ENCODE measurements at places on chromosomes 6 and 20.

DNA sequence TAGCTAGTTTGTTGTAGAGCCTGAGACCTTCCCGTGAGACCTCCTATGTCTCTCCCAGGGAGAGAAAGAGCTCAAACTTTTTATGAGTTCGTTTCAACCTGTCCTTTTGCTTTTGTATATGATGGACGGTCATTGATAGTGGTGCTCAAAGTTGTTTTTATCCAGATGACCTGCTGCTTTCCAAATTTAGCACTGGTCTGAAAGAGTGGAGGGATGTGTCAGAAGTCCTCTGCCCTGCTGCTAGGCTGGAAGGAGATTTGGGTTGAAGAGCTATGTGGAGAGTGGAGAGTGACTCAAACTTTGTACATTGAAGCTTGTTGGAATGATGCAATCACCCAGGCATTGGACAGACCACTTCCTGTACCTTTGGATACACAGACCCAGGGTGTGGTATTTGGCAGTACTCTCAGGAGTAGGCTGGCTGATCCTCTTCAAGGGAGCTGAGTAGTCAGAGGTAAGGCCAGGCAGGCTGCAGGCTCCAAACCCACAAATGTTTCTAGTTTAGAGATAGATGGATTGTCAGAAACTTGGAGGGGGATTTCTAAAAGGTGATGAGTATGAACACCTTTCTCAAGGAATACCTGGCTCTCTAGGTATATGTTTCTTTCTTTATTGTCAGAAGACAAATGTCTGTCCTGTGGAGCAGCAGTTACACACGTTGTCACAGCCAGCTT, 49.4 kb upstream of the RREB1 start:
- no peak for DNase-seq

GRCh38 chr20:46544576-46544975, 5.9 kb downstream of the OCSTAMP start:
- no peak for DNase-seq

DNA sequence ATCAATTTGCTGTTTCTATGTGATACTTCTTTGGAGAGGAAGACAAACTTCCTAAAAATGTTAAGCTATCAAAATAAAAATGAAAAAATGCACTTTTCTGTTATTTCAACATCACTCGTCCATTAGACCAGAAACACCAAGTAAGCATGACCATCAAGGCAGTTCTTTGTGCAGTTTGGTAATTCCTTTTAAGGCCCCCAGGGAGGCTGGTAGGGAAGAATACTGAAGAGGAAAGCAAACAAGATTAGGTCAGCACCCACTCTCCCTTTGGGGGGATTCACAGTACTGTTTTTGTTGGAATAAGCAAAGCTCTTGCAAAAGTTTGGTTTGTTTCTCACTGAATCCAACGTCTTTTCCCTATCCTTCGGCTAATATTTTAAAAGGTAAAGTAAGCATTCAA, 206.8 kb upstream of the SLC35B3 start:
- DNase-seq, result no peak

DNA sequence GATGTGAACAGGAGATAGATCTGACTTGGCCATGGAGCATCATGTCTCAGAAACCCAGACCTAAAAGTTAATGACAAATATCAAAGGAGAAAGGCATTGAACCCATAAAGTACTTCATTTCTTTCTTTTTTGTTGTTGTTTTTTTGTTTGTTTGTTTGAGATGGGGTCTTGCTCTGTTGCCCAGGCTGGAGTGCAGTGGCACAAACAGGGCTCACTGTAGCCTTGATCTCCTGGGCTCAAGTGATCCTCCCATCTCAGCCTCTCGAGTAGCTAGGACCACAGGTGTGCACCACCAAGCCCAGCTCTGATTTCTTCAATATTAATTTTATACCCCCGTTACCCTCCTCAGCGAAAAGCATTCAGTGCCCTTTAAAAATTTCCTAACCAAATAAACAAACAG, 45.8 kb downstream of the KIF16B start:
- DNase-seq, result no peak

DNA sequence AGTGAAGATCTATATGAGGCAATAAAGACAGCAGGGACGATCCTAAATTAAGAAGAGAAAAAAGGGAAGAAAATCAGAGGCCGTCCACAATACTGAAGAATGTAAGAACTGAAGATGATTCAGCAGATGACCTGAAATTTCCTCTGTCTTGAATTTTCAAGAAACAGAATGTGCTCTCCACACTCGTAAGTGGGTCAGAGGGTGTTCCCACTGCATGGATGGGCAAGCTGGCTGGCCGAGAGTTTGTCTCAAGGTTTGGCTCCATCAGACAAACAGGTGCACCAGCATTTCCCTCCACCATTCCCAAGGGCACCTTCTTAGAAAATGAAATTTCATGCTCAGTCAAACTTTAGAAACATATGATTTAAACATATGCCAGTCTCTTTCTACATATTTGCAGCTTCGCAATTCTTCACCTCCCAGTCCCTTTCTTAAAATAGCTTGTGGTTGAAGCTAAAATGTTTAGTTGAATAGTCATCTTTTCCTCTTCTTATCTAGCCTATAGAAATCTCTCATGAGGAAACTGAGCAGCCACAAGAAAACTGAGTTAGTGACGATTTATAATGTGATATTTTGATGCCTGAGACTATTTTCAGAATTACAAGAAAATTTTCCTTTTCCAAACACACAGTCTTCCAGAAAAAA, 576.4 kb downstream of the PRKN start:
- DNase-seq, result no peak

DNA sequence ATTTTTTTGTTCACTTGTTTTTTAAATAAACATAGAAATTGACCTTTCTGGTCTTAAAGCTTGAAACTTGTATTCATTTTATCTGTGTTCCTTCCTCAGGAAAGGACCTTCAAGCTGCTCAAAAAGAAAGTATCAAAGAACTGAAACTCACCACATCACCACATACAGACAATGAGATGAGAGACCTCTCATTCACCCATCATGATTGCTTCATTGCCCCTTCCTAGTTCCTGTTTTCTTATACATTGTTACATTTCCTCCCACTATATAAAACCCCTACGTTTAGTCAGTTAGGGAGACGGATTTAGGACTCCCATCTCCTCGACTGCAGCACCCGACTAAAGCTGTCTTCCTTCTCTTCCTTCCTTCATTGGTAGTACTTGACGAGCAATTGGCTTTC, 180.5 kb upstream of the OPRM1 start:
- DNase-seq, result no peak

- DNase-seq, result no peak
These were observed 108.4 kb upstream of the MAFB start for GRCh38 chr20:40797425-40797824.
